ENCODE measurements at places on chromosomes 12 and 14. TPM values are rescaled to one million over a fixed set of nuclear protein-coding genes. Genes with fewer than 3 reads are reported as not detected.

- DNase-seq: no peak
These were observed 24.7 kb upstream of the MAP1LC3B2 start for GRCh38 chr12:116534311-116535121.

- DNase-seq: no peak
These were observed 84.1 kb upstream of the GNG2 start for GRCh38 chr14:51776102-51776894.

GRCh38 chr14:68793734-68794129 is 865 bp upstream of the ZFP36L1 start:
- no peak for DNase-seq

GRCh38 chr12:33330940-33331339 is 108.7 kb downstream of the SYT10 start:
- DNase-seq: no peak

GRCh38 chr14:72675126-72675525 is 218.8 kb downstream of the DPF3 start:
- DNase-seq: no peak

DNA sequence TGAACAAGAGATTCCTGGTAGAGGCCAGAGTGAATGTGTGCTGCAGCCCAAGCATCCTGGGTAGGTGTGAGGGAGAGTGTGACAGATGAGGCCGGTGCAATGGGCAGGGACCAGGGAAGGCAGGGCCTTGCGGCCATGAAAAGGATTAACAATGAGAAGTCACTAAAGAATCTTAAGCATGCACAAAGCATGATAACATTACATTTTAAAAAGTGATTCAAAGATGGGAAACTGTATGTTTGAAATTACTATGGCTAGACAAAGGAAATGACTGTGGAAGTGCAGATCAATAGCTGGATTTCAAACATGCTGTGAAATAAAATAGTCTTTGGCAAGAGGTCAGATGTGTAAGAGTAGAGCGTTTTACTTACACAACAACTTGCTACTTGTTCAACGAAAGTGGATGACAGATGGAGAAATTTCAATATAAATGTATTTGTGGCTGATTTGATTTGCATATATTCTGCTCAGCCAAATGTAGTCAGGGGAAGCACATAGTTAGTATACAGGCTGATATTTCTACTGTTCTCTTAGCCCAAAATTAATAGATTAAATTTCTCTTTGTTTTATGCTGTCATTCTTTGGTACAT is 175.5 kb downstream of the CCDC59 start:
- no peak for DNase-seq

The GUCY2C gene
- total RNA-seq: not detected

The DGKA gene
- 70.1 TPM for total RNA-seq
